Neural crest cell (in vitro differentiated cells): ENCODE measurements at places on chromosomes 7 and 10. TPM values are rescaled to one million over a fixed set of nuclear protein-coding genes. Genes with fewer than 3 reads are reported as not detected.

- no peaks in the 10 kb centered on the region for H3K27me3 ChIP-seq
- peaks cover 13% of the 10 kb centered on the region for H3K36me3 ChIP-seq
- DNase-seq: no peak
- no peak overlapping the region for H3K4me3 ChIP-seq
- H3K27ac ChIP-seq: no peak overlapping the region
- H3K4me1 ChIP-seq: no peaks in the 10 kb centered on the region
These were observed 179.2 kb downstream of the ST7 start for GRCh38 chr7:117132321-117133120.

GRCh38 chr10:35355971-35356724, 19.8 kb downstream of the CCNY start:
- H3K27ac ChIP-seq: no peak overlapping the region
- H3K27me3 ChIP-seq: no peaks in the 10 kb centered on the region
- peaks cover 3% of the 10 kb centered on the region for H3K36me3 ChIP-seq

- H3K4me3 ChIP-seq: no peak overlapping the region
- no peak overlapping the region for H3K27ac ChIP-seq
- no peak for DNase-seq
- H3K36me3 ChIP-seq: peaks cover 6% of the 10 kb centered on the region
These were observed 21.6 kb upstream of the ADAMTS14 start for GRCh38 chr10:70650718-70651117.

The EMX2 gene
- 1.0 and 1.1 TPM in 2 replicates for total RNA-seq

DNA sequence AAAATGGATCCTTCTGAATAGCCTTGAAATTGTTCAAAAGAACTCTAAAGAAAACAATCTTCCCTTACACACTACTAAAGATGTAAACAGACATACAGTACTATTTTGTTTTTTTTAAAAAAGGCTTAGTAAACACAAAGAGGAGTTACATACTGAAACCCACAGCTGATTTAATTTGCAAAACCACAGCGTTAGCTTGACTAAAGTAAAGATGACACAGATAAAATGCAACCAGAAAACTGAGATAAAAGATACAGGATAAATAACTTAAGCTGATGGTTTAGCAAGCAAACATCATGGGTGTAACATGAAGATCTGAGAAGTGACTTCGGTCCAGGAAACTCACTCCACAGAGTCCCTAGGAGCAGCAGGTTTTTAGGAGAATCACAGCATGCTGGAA, 21.8 kb downstream of the PRKCQ start:
- H3K4me3 ChIP-seq: no peak overlapping the region
- DNase-seq: no peak
- H3K36me3 ChIP-seq: no peaks in the 10 kb centered on the region
- no peak overlapping the region for H3K27ac ChIP-seq
- H3K27me3 ChIP-seq: no peaks in the 10 kb centered on the region

GRCh38 chr10:97270523-97271154, 21.8 kb downstream of the ARHGAP19 start:
- peaks cover 26% of the 10 kb centered on the region for H3K36me3 ChIP-seq
- peak overlapping the region; percentile 17 for H3K4me3 ChIP-seq
- peaks cover 28% of the 10 kb centered on the region for H3K4me1 ChIP-seq
- H3K27me3 ChIP-seq: no peaks in the 10 kb centered on the region
- H3K27ac ChIP-seq: peak overlapping the region; percentile 69
